Thyroid gland (tissue), 4 donors: ENCODE measurements at places on chromosomes 3 and 15.
A peak's percentile ranks its signal among the peaks of the same experiment; 100 is the strongest.

DNA sequence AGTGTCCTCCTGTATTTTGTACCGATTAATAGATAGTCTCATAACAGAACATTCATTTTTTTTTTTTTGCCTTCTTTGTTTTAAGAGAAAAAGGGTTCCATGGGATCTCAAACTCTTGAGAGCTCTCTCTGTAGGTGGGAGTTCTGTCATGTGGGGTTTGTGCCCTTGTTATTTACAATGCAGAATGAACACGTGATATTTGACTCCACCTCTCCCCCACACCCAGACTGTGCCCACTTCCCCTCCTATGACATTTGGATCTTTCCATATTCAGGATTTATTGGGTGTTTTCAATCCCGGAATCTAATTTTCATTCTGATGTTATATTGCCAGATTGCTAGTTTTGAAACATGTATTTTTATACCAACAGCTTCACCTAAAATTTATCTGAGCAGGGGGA lies 49.5 kb downstream of the ARPP21 start:
- no peak for DNase-seq

DNA sequence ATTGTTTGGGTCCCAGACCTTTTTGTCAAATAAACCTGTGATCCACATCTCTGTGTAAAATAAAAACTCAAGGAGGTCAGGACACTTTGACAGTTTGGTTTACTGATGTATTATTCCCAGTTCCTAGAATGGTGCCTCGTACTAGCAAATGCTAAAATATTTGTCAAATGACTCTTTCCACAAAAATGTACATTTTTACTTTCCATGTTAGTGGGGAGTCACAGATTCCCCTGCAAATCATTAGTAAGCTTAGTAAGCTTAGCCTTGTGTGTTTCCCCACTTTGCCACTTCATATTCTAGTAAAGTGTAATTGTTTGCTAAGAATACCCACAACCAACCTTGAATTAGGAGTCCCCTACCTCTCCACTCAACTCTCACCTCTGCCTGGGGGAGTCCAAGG lies 2.4 kb upstream of the MAGI1 start:
- no peak for DNase-seq

DNA sequence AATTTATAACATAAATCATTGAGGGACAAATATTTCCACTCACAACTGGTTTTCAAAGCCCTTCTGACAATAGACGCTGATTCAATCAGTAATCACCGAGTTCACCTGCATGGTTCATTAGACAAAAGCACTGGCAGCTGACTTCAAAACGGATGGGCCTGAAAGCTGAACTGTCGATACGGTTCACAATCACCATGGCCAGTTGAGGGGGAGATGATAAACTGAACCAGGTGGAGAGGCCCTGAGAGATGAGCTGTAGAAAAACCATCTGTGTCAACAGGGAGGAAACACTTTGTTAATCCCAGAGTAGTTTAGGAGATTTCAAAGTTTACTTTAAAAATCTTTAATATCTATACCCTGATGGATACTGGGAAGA lies 75.0 kb downstream of the PEX5L start:
- DNase-seq = no peak

GRCh38 chr15:88342666-88343065 lies 86.1 kb upstream of the NTRK3 start:
- no peak for DNase-seq

GRCh38 chr3:146138902-146139301 lies 22.1 kb downstream of the PLOD2 start:
- no peak for DNase-seq

- no peak for DNase-seq
Measured at GRCh38 chr3:72186400-72186855, 401.5 kb upstream of the PROK2 start.

DNA sequence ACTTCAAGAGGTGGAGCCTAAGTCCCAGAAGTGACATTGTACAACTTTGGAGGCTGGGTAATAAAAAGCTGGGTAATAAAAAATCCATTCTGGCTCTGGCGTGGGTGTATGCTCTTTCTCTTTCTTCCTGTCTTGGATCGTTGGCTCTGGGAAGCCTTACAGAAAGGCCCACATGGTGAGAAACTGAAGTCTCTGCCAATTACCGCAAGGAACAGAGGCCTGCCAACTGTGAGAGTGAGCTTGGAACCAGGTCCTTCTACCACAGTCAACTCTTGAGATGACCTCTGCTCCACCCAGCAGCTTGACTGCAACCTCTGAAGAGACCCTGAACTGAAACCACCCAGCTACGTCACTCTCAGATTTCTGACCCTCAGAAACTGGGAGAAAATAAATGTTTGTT lies 51.0 kb downstream of the NR2F2 start:
- DNase-seq = no peak

DNA sequence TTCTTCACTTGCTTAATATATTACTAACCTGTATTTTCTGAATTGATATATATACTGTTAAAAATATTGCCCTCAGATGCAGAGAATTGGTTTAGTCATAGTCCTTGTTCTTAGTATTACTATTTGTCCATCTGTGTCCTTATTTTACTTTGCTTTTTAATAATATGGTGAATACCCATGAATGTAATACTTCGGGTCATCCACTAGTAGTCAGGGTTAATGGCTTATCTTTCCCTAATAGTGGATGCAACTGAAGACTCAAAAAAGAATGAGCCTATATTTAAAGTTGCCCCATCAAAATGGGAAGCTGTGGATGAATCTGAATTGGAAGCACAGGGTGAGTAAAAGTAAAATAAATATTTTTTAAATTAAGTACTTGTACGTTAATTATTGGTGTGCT lies 36.5 kb downstream of the U2SURP start:
- DNase-seq = no peak

- peak; percentile 48 for DNase-seq
Measured at GRCh38 chr3:99172736-99173657, 271.5 kb upstream of the DCBLD2 start.

GRCh38 chr3:129432671-129433070 lies 4.2 kb upstream of the EFCAB12 start:
- DNase-seq = no peak

DNA sequence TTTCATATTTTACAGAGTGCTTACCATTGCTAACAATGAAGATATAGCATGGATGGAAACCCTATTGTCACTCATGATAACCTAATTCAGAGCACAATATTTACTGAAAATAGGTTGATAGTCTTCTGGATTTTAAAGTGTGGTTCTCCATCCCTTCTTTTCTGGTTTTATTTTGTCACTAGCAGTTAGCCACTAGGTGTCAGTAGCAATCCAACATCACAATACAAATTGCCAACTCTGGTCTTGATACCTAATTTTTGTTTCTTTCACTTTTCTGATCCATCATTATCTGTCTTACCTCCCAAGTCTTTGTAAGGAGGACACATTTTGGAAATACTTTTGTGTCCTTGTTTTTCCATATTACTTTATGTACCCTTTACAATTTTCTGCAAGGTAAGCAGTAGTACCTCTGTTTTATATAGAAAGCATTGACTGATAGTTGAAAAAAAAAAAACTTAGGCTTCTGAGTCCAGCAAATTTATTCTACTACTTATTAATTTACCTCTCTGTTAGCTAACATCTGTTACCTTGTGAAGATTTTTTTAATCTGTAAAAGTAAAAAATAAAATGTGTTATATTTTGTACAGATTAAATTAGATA lies 28.3 kb upstream of the CRYBG3 start:
- DNase-seq = no peak

DNA sequence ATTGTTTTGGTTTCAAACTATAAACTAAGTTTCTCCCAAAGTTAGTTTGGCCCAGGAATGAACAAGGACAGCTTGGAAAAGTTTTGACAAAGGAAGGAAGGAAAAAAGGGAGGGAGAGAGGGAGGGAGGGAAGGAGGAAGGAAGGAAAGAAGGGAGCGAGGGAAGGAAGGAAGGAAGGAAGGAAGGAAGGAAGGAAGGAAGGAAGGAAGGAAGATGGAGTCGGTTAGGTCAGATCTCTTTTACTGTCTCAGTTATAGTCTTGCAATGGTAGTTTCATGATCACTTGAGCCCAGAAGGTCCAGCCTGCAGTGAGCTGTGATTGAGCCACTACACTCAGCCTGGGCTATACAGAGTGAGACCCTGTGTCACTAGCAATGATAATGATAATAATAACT lies 12.3 kb upstream of the UBXN7 start:
- DNase-seq = no peak

GRCh38 chr3:158103081-158103886 lies 2.9 kb downstream of the SHOX2 start:
- peak; percentile 37 for DNase-seq

DNA sequence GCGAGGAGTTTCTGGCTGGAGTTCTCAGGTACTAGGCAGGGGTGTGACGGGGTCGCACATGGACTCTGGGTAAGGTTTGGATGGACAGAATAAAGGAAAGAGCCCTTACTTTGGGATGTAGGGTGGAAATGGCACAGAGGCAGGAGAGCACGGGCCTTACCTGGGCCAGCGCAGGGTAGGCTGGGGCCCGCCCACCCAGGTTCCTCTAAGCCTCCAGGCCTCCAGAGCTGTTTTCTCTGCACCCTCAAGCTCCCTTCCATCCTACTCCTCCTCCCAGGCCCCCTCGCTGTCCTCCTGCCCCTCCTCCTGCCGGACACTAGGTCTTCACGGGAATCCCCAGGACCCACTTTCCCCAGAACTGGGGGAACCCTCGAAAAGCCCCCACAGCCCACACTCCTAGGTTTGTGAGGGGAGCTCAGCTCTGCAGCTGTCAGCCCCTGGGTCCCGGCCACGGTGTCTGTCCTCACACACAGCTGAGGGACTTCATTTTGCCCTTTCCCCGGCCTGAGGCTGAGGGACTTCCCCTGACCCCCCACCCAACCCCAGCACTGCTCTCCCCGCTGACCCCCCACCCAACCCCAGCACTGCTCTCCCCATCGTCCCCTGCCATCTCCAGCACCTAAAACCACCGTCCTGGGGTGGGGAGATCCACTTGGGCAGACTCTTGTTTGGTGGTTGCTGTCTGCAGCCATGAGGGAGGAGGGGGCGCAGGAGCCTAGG lies 53.0 kb upstream of the PCSK6 start:
- no peak for DNase-seq

DNA sequence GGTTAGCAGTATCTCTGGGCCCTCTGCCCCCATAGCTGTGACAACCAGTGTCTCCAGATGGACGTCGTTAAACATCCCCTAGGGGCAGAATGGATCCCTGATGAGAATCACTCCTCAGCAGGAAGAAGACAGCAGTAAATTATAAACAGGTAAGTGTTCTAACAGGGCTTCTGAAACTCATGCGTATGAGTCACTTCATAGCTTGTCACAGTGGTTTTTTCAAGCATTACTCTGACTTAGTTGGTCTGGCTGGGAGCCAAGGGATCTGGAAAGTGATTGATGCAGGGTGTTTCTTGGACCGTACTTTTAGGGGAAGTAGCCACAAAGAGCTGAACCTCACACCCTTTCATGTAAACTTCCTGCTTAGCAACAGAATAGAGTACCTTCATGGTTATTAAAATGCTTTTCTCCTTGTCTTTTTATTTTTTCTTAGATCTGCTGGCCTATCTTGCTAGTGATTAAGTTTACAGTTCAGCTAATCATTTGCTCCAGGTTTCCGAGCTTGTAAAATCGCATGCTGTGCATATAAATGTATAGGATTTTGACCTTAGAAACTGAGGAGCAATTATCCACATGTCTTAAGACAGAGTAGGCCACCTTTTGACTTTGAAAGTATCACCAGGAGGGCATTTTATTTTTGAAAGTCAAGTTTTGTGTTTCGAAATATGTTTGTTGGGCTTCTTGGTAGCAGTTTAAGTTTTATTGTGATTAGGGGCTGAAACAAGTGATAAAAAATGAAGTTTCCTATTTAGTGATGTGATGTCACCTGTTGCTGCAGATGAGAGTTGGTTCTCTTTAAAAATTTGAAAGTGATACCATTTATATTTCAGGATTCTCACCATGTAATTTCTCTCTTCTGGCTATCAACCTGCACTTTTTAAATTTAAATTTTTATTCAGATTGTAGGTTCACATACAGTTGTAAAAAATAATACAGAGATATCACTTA lies 333.9 kb downstream of the PTPRG start:
- DNase-seq = peak; percentile 72

DNA sequence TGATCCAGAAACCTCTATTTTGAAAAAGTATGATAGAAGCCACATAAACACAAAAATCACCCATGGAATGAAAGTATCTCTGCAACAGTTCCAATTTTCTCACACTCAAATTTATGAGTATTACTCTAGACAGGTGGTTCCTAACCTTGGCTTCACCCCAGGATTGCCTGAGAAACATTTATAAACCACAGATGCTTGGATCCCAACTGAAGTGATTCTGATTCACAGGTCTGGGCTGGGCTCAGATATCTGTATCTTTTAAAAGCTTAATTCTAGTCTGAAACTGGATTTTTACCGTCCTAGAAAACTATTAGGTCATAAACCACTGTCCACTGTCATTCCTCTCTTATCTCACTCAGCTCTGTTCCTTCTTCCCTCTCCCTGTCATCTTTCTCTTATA lies 7.4 kb upstream of the SST start:
- no peak for DNase-seq

- no peak for DNase-seq
Measured at GRCh38 chr3:11187681-11188080, 33.4 kb downstream of the HRH1 start.

DNA sequence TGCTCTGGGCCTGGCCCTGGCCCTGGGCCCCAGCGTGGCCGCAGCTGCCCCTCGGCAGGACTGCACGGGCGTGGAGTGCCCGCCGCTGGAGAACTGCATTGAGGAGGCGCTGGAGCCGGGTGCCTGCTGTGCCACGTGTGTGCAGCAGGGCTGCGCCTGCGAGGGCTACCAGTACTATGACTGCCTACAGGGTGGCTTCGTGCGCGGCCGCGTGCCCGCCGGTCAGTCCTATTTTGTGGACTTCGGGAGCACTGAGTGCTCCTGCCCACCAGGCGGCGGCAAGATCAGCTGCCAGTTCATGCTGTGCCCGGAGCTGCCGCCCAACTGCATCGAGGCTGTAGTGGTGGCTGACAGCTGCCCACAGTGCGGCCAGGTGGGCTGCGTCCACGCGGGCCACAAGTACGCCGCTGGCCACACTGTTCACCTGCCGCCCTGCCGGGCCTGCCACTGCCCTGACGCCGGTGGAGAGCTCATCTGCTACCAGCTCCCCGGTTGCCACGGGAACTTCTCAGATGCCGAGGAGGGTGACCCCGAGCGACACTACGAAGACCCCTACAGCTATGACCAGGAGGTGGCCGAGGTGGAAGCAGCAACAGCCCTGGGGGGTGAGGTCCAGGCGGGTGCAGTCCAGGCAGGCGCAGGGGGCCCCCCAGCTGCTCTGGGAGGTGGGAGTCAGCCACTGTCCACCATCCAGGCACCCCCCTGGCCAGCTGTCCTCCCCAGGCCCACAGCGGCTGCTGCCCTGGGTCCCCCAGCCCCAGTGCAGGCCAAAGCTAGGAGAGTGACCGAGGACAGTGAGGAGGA lies 21.7 kb downstream of the FBLN2 start:
- DNase-seq = no peak
